ENCODE measurements at places on chromosomes 16 and 17.
A peak's percentile ranks its signal among the peaks of the same experiment; 100 is the strongest.

DNA sequence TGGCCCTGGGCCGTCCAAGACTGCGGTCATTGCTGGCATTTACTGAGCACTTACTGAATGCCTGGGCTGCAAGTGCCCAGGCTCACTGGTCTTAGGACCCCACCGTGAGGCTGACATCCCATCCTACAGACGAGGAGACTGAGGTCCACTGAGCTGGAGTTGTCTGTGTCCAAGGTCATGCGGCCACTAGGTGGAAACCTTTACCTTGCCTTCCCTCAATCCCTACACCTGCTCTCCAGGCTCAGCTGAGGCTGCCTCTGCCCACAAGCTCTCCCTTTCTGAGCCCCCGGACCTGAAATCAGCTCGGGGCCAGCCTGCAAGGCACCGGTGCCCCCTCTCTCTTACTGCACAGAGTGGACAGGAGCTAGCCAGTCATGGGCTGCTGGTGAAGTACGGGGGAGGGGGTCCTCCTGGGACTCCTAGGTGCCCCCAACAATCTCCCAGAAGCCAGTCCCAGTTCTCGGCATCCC is 1.5 kb downstream of the CASKIN1 start:
- DNase-seq, result no peak

DNA sequence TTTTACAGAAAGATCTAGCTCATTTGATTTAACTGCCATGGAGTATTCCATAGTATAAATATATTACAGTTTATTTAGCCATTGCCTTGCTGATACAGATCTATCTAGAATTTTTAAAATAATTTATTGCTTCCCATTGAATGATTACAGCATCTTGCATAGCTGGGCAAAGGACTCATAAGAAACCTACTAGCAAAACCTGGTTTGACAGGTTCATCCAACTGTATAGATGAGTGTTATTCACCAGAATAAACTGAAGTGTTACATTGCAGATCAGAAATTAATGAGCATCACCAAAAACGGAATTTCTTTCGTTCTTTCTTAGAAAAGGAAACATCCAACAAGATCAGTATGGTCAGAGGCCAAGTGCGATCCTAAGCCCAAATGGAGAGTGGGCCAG is 202.2 kb upstream of the CACNG5 start:
- DNase-seq, result no peak

GRCh38 chr16:67428146-67428731 is 2.7 kb upstream of the HSD11B2 start:
- DNase-seq, result peak; percentile 36

GRCh38 chr16:25366078-25366477 is 108.4 kb upstream of the ZKSCAN2 start:
- no peak for DNase-seq

GRCh38 chr16:86528061-86528929 is 18.0 kb downstream of the FOXF1 start:
- DNase-seq, result no peak

DNA sequence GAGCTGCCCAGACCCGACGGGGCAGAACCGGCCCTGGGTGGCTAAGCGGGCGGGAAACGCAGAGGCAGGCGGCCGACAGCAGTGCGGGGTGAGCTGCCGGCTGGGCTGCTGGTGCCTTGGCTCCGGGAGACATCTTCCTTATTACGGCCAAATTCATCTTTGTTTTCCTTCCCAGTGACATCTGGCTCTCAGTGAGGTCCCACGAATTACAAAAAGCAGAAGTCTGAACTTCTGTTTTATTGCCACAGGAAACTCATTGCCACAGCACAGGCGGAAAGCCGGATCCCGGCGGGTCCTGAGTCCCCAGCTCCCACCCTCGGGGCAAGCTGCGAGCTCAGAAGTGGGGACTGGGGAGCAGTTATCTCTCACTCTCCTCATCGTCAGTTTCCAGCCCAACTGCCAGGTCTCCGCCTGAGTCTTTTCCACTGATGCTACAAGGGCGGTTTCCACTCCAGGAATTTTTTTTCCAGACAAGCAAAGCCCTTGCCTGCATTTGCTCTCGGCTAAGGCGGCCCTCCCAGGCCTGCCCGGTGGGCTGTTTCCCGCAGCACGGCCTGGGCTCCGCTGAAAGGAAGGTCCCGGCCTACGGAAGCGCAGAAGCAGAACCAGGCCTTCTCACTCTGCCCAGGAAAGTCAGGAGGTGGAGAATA is 40.3 kb downstream of the CBFA2T3 start:
- no peak for DNase-seq

GRCh38 chr16:19179546-19180490 is 11.8 kb downstream of the SYT17 start:
- no peak for DNase-seq

GRCh38 chr16:57900796-57901479 is 70.0 kb downstream of the CNGB1 start:
- no peak for DNase-seq

GRCh38 chr17:31392002-31392855 is 754 bp downstream of the RAB11FIP4 start:
- DNase-seq, result no peak

DNA sequence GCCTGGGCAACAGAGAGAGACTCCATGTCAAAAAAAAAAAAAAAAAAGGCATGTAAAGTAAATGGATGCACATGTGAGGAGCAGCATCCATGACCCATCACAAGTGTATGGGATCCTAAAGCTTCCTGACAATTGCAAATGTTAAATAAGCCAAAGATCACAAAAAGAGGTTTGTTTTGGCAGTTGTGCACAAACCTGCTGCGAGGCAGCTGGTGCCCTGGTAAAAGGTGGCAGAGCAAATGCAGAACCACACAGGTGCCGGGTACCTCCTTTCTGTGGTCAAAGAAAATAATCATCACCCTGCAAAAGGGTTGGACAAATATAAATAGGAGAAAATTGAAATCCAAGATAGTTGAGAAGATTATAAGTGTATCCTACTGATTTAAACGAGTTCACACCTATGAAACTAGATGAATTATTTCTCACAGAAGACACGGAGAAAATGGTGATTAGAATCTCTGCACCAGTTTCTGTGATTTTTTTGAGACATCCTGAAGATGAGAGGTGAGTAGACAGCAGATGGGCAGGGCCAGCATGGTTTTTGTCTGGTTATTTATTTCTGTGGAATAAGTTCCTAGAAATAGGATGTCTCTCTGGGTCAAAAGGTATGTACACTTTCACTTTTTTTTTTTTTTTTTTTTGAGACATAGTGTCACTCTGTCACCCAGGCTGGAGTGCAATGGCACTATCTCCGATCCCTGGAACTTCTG is 291.3 kb downstream of the CDH13 start:
- DNase-seq, result no peak

DNA sequence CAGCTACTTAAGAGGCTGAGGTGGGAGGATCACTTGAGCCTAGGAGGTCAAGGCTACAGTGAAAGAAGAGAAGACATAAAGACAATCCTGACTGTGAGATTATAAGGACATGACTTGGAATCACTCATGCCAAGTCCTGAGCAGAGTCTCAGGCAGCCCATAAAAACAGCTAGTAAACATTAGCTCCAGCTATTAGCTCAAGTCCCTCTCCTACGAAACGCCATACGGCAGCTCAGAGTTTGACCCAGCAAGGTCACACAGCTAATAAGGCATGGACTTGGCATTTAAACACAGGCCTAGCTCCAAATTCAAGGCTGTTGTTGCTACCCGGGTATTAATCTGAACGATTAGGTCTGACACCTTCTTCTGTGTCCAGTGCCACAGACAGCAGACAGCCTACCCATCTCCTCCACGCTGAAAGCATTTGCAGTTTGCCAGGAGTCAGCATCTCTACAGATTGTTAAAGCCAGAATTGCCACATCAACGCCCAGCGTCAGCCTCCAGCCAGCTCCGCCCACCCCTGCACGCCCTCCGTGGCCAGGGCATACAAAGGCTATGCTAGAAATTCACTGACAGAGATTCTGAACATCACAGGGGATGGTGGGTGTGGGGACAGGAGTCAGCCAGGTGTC is 9.9 kb upstream of the TMEM114 start:
- no peak for DNase-seq

DNA sequence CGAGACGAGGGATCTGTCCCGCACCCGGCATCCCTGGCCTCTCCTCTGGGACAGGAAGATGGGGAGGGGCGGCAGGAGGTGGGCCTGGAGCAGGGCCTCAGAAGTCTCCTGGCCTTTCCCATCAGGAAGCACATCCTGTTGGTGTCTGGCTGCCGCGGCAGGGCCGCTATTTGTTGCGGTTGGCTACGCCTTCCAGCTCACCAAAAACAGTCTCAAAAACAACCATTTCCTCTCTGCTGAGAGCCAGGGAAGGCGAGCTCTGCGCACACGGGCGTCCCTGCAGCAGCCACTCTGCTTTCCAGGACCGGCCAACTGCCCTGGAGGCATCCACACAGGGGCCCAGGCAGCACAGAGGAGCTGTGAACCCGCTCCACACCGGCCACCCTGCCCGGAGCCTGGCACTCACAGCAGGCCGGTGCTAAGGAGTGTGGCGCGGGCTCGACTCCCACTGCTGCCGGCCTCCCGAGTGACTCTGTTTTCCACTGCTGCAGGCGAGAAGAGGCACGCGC is at the start of gene TMEM204:
Gene TMEM204 (plus strand): TSS at position 224 of the 509 bp plus-strand sequence. CDS start 610 bp downstream, outside the sequence.
- no peak for DNase-seq

DNA sequence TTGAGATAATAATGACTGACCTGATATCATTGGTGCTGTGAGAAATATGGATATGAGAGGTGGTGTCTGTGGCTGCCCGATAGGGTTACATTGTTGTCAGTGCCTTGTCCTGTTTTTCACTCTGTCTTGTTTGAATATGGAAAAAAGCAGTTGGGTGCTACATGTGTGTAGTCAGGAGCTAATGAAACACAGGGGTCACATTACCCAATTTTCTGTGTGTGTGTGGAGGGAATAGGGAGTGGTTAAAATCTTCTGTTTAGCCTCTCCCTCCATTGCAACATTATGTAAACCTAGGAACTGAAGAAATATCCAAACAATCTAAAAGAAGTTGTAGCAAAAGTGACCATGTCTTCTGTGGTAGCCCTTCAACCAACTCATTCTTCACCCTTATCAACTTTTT is 527.7 kb upstream of the SOX9 start:
- no peak for DNase-seq

- no peak for DNase-seq
These were observed 8.6 kb downstream of the SLC6A4 start for GRCh38 chr17:30226878-30227277.

GRCh38 chr16:49419006-49419405 is 45.4 kb downstream of the C16orf78 start:
- DNase-seq, result no peak

DNA sequence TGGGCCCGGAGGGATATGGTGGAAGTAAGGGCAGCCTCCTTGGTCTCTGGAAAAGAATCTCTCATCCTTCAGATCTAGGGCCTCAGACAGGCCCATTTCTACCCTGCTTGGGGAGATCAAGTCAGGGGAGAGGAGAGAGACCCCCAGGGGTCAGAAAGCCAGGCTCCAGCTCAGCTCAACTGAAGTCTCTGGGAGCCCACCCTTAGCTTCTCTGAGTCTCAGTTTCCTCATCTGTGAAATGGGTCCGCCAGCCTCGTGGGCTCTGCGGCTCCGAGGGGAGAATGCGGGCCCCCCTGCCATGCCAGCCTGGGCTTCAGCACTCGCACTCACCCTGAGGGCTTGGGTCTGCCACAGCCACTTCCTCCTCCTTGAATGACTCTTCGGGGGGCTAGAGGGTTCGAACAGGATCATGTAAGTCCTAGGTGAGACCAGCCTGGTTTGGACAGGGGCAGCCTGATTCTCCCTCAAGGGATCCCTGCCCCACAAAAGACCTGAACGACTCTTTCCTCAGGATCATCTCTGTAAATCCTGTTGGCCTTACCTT is 6.7 kb downstream of the CNGB1 start:
- DNase-seq, result no peak

GRCh38 chr16:74052016-74052415 is 244.6 kb upstream of the PSMD7 start:
- no peak for DNase-seq

DNA sequence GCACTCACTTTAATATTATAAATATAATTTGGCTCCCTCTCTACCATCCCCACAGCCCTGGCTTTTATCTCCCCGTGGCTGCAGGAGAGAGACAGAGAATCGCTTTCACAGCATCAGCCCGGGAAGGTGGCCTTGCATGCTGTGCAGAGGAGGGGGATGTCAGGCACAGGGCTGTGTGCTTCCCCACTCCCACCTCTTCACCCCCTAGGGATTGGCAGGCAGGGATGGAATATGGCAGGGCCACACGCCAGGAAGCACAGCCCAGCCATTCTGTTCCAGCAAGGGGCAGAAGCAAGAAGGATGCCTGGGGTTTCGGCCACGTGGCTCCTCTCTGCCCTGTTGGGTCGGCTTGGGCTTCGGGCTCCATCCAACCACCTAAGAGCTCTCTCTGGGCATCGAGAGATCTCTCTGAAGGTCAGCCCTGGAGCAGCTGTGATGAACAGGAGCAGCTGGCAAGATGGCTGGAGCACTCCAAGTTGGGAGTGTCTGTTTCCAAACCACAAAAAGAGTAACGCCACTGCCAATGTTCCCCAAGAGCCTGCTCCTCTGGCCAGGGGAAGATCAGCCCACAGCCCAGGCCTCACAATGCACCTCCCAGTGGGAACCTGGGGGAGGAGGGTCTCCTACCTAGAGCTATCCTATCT is 223.2 kb downstream of the C16orf78 start:
- no peak for DNase-seq

DNA sequence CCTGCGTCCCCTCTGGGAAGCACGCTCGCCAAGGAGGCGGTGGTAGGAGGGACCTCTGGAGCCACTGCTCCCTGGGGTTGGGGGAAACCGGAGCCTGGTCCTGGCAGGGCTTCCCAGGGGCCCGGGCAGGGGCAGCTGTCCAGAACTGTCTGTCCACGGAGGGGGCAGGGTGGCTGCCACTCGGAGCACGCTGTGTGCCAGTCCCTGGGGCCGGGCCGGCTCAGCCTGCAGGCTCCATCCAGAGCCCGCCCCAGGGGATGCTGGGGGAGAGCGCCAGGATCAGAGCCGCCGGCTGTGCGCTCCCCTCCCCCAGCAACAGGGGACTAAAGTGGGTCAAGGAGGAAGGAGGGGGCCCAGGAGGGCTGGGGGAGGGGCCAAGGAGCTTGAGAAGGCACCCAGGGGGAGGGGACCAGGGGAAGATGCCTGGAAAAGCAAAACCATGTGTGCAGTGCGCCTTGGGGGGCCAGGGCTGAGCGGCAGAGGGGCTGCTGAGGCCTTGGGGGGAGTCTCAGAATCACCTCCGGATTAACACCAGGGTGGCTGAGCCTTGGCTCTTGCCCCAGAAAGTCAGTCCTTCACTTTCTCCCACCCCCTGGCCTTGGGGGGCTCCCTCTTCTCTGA is 21.3 kb downstream of the ZNF423 start:
- DNase-seq, result no peak

GRCh38 chr16:2949705-2950352 is 14.2 kb upstream of the KREMEN2 start:
- no peak for DNase-seq

DNA sequence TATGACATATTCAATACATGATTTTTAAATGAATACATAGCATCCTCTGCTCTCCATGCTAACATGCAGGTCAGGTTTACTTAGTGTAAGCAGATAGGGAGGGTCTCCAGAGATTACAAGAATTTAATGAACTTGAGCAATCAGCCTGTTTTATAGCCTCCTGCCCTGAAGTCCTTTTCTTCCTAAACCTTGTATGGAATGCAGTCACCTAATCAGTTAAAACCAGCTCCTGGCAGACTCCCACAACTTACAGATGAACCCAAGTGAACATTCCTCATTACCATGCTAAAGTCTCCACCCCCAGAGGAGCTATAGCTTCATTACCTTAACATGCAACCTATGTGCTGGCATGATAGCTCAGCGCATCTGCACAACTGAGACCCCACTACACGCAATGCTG is 48.5 kb upstream of the RBBP6 start:
- no peak for DNase-seq

Measured in stimulated activated CD4-positive, alpha-beta T cell treated with anti-CD3 and anti-CD28 coated beads, Interleukin-15, amount 100 ng/mL, for 1 hour (primary cell).